ENCODE measurements at places on chromosomes 12 and 14.

DNA sequence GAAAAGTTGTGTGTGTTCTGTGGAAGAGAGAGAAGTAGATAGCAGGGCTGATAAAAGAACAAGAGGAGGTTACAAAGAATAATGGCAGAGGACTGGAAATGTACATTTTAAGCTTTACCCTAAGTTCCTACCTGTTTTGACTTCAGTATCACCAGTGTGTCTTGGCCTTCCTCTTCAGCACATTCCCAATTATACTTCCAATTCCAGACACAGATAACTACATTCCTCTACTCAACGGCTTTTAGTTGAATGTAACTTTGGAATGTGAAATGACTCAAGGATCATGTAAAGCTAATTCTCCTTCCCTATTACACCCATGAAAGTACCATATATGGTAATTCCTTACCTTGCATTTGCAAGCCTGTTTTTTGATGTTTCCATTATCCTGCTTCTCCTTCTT, 5.0 kb downstream of the MGST1 start:
- DNase-seq = no peak

- no peak for DNase-seq
Measured at GRCh38 chr12:82682851-82683261, 3.9 kb upstream of the TMTC2 start.

DNA sequence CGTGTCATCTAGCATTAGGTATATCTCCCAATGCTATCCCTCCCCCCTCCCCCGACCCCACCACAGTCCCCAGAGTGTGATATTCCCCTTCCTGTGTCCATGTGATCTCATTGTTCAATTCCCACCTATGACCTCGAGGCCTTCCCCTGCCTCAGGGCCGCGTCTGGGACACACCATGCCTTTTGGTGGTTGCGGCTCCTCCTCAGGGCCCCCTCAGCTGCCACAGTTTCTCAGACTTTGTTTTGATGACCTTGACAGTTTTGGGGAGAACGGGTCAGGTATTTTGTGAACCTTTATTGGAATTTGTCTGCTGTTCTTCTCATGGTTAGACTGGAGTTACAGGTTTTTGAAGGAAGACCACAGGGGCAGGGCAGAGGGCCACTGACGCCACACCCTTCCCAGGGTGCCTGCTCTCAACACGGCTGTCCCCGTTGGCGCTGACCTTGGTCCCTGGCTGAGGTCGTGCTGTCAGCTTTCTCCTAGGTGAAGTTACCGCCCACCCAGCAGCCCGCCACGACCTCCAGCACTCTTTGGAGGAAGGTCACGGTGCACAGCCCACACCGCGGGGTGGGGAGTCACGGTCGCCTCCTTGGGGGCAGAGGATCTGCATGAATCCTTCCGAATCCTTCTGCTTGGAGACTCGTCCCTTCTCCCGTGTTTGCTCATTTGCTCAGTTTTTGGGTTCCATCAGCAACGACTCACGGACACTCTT, 130.5 kb downstream of the KIF26A start:
- no peak for DNase-seq

- no peak for DNase-seq
Measured at GRCh38 chr14:104973385-104974145, 4.6 kb downstream of the AHNAK2 start.

- DNase-seq = no peak
Measured at GRCh38 chr12:40970320-40970907, 217.7 kb upstream of the PDZRN4 start.

- peak; percentile 7 for DNase-seq
Measured at GRCh38 chr12:108193917-108194316, 64.8 kb downstream of the WSCD2 start.

DNA sequence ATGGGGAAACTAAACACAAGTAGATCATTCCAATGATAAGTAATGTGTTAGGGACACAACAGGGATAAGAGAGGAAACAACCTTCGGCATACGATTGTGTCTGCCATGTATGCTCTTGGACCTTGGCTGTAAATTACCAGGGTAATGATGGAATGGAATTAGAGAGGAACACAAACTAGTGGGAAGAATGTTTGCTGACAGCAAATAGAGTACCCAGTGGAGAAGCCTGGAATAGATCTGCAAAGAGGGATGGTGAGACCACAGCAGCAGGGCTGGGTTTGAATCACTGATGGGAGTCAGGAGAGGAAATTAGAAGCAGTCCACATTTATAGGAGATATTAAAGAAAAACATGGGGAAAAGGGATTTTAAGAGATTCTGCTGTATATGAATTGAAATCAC, 172.8 kb downstream of the LRIG3 start:
- no peak for DNase-seq

DNA sequence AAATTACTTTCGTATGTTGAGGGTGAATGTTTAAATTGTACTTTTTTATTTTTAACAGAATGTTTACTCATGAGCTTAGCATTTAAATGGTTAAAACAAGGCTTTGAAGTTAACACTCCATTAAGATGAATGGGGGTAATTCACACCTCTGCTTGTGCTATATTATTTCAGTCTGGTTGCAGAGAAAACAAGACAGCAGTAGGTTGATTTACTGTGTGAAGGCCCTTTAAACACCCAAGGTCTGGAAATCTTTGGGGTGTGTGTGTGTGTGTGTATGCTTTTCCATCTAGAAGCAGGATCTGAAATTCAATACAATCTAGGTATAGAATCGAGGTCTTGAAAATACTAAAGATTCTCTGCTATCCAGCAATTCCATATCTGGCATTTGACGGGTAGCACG, 83.8 kb downstream of the SLC38A6 start:
- no peak for DNase-seq

DNA sequence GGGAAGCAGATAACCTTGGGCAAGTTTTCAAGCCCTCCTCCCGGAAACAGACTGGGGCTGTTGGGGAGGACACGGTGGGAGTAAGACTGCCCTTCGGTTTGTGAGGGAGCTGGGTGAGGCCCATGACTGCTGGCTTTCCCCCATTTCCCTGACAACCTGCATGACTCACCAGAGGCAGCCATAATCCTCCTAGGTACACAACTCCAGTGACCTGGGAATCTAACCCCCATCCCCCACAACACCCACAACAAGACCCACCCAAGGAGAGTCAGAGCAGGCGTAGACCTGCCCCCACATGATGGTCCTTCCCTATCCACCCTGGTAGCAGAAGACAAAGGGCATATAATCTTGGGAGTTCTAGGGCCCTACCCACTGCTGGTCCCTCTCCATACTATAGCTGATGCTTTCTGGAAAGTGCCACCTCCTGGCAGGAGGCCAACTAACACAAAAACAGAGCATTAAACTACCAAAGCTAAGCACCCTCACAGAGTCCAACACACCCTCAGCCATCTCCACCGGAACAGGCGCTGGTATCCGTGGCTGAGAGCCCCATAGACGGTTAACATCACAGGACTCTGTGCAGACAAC, 14.8 kb downstream of the DDX24 start:
- no peak for DNase-seq

- DNase-seq = no peak
Measured at GRCh38 chr12:124120739-124121138, 147.7 kb downstream of the ZNF664 start.

- no peak for DNase-seq
Measured at GRCh38 chr12:120981407-120981941, 3.1 kb downstream of the HNF1A start.

DNA sequence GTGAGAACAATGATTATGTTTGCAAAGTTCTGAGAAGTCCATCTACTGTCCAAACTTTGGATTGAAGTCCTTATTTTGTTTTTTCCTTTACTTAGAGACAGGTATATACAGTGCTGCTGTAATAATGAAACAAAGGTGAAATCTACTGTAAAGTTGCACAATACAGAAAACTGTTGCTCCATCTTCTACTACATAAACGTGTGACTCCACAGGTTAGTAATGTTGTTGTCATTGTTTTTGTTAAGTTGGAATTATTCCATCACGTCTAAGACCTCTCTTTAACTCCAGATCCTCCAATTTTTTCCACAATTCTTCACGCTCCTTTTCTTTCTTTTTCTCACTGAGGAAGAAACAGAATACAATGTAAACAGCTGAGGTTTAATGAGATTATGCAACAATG, 57.0 kb upstream of the GPHB5 start:
- no peak for DNase-seq

DNA sequence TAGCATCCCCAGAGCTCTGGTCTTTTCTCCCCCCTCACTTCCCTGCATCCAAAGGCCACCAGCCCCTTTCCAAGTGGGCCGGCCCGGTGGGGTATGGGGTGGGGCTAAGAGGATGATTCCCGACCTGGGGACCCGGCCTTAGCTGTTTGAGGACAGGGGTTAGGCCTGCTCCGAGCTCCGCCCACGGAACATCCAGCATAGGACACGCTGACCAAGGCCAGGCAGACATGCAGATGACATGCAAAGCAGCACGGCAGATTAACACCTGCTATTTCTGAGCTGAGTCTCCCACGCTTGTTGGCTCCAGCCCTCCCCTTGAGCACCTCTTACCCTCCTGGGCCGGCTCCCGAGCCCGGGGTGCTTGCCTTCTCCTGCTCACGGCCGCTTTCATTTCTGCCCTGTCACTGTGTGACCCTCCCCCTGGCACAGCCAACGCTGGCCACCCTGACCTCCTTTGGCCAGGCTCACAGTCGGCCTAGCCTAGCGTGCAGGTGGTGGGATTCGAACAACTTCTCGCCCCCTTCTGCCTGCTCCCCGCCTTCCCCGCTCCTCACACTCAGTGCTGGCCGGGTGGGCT, 40.2 kb downstream of the TEAD4 start:
- no peak for DNase-seq

DNA sequence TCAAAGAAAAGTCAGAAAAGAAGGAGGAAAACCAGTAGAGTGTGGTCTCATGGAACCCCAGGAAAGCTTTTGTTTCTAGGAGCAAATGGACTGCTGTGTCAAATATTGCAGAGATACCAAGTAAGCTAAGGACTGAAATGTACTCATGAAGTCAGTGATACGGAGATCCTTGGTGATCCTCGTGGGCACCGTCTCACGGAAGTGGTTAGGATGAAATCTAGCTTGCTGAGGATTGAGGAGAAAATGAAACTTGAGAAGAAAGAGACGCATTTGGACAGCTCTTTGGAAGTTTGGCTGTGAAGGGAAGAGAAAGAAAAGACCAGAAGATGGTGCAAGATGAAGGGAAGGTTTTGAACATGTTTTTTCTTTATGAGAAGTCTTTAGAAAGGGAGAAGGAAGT, 104.0 kb upstream of the CCND2 start:
- no peak for DNase-seq

- DNase-seq = no peak
Measured at GRCh38 chr12:58803908-58804307, 116.4 kb downstream of the LRIG3 start.

DNA sequence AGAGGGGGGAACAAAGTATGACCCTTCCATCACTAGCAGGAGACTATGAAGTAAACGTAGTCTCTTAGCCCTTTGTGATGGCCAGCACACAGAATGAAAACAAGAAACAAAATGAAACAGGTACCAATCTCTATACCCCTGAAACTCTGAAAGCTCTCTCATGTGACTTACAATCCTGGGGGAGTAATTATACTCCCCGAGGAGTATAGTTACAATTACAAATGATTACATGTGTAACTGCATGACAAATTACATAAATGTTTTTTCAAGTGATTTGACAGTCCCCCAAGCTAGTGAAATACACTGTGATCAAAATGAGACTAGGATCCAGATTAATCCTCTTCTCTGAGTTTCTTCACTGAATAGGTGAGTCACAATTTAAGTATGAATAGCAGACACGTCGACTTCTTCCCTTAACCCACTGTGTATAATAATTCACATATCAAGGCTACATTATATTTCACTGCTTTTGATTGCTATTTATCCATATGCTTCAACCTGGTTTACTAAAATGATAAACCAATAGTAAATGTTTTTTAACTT, 74.0 kb downstream of the SPTSSA start:
- DNase-seq = no peak

DNA sequence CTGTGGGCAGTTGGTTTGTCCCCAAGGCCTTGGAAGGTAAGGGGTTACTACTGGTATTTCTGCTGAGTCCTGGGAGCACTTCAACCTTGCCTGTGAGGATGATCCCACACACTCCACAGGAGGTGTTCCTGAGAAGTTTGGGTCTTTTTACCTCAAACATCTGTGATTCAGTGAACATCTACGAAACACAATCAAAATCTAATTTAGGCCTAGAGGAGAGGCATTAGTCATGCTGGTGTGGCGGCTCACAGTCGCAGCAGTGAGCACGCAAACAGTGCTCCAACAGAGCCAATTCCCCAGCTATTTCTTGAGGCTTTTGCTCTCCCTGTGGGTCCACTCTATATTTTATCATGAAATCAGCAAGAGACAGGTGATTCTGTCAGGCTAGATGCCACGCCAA, 107.6 kb downstream of the APAF1 start:
- DNase-seq = no peak

DNA sequence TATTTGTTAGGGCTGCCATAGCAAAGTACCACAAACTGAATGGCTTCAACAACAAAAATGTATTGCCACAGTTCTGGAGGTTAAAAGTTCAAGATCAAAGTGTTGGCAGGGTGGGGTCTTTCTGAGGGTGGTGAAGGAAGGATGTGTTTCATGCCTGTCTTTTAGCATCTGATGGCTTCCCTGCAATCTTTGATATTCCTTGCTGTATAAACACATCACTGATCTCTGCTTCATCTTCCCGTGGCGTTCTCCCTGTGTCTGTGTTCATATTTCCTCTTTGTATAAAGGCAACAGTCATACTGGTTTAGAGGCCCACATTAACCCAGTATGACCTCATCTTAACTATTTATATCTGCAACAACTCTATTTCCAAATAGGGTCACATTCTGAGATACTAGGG, 167.5 kb downstream of the BTG1 start:
- peak; percentile 48 for DNase-seq

- no peak for DNase-seq
Measured at GRCh38 chr12:92185052-92185451, 39.4 kb upstream of the BTG1 start.

GRCh38 chr12:93094988-93095737, 166.1 kb upstream of the EEA1 start:
- DNase-seq = no peak

DNA sequence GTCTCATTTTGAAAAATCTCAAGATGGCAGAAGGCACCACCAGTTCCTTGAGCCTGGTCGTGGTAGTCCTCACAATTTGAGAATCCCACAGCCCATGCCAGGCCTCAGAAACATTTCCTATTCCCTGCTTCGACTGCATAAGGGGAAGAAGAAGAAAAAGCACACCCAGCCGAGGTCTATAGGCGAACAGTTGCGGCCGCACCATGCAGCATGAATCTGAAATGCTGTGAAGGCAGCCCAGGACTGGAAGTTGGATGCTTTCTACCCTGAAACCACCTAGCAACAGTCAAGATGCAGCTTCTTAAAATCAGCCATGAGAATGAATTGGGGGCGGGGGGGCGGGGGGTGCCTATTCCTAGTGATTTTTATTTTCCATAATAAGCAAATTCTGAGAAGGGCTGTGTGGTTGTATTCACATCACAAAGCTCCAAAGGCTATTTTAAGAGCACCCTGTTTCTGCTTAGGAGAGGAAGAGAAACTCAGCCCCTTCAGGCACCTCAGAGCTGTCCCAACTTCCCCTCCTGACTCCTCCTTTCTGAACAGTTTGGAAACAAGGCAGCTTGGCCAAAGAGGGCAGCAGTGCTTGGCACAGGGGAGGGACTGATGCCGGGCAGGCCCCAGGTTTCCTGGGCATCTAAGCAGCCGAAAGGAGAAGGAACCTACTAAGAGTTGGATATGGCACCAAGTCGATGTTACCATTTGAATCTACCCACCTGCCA, 172.5 kb upstream of the FOXN3 start:
- no peak for DNase-seq
